ENCODE measurements at places on chromosomes 4 and X.

DNA sequence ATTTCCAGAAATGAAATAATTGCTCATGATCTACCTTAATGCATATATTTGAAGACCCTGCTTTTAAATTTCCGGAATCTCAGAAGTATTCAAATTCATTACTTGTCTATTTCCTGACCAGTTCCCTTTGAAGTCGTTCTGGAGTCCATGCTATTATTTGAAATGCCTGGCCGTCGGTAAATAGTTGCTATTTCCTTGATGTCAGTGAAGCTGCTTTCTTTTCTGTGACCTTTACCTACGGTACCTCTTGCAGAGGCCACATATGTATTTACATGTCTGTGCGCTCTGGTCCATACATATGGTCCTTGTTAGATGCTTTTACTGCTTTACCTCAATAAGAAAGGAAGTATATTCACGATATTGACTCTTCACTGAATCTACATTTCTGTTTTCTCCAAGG, 199.7 kb downstream of the PAPSS1 start:
- DNase-seq, result no peak

GRCh38 chr4:147938496-147938895, 206.6 kb downstream of the ARHGAP10 start:
- DNase-seq, result no peak

DNA sequence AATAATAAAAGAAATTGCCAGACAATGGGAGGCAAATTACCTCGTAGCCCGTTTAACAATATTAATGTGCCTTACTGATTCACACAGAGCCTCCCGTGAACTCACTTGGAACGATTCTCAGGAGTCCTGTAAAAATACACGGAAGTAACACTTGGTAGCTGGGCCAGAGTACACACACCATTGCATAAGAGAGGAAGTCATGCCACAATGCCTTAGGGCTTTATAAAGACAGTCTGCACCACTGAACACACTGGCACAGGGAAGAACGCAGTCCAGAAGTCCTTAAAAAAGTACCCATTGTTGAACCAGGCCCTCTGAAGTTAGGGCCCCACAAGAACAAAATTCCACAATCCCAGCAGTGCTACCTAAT, 15.1 kb downstream of the SLC2A9 start:
- peak; percentile 56 for DNase-seq

GRCh38 chr4:67087897-67088296, 457.4 kb downstream of the CENPC start:
- no peak for DNase-seq

DNA sequence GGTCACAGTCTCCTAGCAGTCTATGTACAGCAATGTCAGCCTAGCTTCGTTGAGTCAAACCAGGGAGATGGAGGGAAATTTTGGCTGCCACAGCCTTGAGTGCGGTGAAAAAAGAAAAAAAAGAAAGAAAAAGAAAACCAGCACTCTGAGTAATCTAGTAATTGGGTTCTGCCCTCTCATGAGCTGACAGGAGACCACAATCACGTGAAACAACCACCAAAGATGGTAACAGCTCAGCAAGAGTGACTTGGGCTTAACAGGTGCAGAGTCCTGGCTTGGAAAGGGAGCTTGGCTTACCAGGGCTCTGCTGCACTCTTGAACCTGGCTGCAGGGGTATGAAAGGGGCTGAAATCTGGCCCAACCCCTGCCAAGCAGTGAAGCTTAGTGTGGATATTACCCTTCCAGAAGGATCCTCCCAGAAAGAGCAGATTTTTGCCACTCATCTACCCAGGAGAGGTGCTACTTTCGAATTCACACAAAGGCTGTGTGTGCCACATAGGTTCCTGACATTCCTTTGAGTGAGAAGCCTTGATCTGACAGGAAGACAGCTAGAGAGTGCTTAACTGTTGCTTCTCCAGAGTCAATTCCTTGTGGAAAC, 350.3 kb downstream of the PTTG2 start:
- DNase-seq, result no peak

- no peak for DNase-seq
Measured at GRCh38 chr4:119118397-119118796, 17.2 kb upstream of the MYOZ2 start.

- no peak for DNase-seq
Measured at GRCh38 chr4:90840828-90841227, 713.6 kb downstream of the CCSER1 start.

- DNase-seq, result no peak
Measured at GRCh38 chr4:23333556-23333945, 556.3 kb downstream of the PPARGC1A start.

GRCh38 chr4:168847771-168848502, 162.1 kb downstream of the CBR4 start:
- no peak for DNase-seq

DNA sequence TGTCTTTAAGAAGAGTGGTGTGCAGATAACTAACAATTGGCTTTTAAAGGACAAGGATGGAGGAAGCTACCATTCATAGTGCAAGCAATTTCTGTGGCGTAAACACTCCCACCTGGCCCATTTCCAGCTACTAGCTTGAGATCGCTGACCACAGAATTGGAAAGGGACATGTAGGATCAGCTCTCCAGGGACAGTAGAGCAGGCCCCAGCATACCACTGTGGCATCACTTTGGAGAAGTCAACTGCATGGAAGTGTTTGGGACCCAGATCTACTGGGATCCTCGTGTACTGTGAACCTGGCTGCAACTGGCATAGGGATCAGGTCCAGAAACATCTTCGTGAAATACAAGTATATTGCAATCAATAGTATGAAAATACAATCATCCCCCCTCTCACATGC, 515.0 kb downstream of the INPP4B start:
- no peak for DNase-seq

DNA sequence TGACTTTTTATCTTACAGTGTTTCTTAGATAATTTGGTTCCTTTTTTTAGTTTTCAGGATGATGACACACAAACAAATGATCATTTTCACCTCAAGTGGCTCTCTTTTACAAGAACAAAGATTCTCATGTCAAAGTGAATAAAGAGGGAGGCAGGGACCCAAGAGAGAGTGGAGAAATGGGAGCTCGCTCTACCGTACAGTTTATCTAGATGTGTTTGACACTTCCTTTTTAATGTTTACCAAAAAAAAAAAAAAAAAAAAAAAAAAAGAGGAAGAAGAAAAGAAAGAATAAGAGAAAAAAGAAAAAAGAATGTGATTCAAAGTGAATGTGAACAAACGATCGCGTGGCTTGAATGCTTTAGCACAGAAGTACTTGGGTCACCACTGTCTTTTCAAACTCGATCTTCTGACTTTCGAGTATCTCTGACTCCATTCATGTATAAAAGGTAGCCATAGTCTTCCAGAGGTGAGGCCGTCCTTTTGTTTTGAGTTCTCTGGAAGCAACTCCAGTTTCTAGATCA, 75.6 kb upstream of the GRXCR1 start:
- no peak for DNase-seq

- DNase-seq, result no peak
Measured at GRCh38 chrX:37509349-37509748, 62.1 kb upstream of the LANCL3 start.

- DNase-seq, result no peak
Measured at GRCh38 chr4:11424000-11424399, 4.7 kb downstream of the HS3ST1 start.

- no peak for DNase-seq
Measured at GRCh38 chr4:102404431-102404969, 59.2 kb upstream of the SLC39A8 start.

- DNase-seq, result no peak
Measured at GRCh38 chr4:153728660-153729059, 31.2 kb downstream of the RNF175 start.

DNA sequence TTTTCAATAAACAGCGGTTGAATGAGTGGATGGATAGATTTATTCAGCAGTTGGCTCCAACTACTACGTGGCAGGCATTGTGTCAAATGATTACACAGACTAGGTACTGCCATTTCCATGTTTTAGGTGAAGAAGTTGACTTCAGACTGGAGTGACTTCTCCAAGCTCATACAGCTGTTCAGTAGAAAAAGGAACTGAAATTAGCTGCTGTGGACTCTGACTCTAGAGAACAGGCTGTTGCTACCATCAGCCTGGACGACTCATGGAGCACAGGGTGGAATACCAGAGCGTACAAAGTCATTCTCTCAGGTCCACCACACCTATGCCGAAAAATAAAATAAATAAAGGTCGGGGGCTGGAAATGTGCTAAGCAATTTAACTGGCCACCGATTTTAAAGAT, 45.3 kb downstream of the TENM3 start:
- no peak for DNase-seq

- DNase-seq, result peak; percentile 84
Measured at GRCh38 chrX:41009850-41010846, 75.1 kb upstream of the USP9X start.

DNA sequence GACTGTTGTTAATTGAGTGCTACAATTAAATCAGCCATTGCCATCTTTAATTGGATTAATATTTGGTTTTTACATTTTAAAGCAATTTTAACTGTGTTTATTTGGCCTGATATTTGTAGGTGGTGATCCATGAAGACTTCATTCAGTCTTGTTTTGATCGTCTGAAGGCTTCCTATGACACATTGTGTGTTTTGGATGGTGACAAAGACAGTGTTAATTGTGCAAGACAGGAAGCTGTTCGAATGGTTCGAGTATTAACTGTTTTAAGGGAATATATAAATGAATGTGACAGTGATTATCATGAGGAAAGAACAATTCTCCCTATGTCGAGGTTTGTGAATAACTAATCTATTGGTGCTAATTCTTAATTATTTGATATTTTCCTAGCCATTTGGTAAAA, 82.6 kb downstream of the USP9X start:
- DNase-seq, result no peak
